ENCODE measurements at places on chromosomes 1 and 21. TPM values are rescaled to one million over a fixed set of nuclear protein-coding genes. Genes with fewer than 3 reads are reported as not detected.

The TEX38 gene
- 0.47 TPM for polyA plus RNA-seq

The WNT4 gene
- polyA plus RNA-seq, result 6.7 TPM

The NEXN gene
- 13.0 TPM for polyA plus RNA-seq

The TRIM17 gene
- polyA plus RNA-seq, result 8.5 TPM

The CELA2B gene
- 0.76 TPM for polyA plus RNA-seq

The P3R3URF gene
- polyA plus RNA-seq, result not detected

DNA sequence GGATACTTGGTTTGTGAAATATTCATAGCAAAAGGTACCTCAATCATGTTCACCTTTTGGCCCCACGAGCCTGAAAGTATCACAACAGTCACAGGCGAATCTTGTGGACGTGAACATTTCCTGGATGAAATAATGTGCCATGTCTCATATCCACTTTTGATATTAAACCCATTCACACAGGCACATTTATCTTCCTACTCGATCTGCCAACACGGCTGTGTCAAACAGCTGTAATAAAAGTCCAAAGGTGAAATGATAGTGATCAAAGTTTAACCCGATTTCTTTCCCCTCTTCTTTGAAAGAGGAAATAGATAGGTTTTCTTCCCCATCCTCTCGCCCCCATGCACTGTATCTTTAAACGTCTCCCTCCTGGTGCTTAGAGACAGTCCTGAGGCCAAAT lies 191.2 kb upstream of the PROX1 start:
- no peak for DNase-seq

- DNase-seq, result no peak
Observed at GRCh38 chr1:226584164-226584563, 35.6 kb downstream of the STUM start.

GRCh38 chr21:40936771-40937261 lies 89.9 kb upstream of the DSCAM start:
- DNase-seq, result no peak

- no peak for DNase-seq
Observed at GRCh38 chr1:226606311-226607267, 58.0 kb downstream of the STUM start.

DNA sequence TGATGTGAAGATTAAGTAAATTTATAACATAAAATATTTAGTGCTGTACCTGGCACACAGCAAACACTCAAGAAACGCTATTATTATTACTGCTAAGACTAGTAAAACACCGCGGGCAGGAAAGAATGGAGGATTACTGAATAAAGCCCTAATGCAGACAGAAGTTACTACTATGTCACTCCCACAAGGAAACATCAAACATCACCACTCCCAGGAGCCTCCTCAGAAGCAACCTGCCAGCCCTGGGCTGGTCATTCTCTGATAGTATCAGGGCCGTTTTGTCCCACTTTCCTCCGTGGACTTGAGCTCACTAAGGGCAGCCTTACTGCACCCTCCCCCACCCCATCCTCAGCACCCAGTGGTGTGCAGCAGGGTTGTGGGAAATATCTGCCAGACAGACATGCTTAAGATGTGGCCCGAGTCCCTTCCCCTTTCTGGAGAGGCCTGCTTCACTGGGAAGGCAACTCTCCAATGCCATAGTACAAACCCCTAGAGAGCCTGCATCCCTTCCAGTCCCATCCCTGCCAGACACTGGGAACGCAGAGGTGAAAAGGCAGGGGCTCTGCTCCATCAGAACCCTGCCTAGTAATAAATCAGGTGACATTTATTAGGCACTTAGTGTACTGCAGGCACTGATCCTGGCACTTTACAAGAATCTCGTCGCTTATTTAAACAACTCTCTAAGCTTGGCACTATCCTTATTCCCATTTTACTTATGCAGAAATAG lies 41.7 kb upstream of the ECE1 start:
- DNase-seq, result no peak

DNA sequence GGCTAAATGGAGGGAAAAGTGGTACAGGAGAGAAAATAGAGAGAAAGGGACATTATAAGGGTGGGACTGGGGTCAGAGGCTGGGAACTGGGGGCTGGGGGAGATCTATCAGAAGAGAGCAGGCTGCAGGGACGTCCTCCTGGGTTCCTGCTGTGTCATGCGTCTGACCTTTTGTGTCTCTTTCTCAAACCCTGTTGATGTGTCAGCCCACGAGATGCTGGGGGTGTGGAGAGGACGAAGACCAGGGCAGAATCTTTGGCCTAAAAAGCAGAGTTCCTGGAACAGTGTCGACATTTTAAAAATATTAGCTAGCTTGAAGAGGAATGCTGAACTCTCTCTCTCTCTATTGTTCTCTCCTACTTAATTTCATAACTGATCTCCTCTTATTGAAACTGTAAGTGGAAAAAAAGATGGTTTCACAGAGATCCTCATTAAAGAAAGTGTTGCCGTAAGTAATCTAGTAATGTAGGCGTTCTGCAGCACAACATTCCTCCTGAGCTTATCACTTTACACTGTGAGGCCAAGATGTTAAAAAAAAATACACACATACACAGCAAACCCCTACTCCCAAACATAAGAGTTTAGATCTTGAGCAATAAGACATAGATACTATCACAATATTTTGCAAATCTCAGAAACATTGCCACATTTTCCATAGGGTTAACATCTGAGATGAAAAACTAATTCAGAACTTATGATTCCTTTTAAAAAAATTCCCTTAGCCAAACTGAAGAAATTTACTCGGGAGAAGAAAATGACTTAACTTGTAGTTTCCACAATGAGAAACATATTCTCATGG lies 52.6 kb downstream of the RUNX1 start:
- DNase-seq, result no peak

DNA sequence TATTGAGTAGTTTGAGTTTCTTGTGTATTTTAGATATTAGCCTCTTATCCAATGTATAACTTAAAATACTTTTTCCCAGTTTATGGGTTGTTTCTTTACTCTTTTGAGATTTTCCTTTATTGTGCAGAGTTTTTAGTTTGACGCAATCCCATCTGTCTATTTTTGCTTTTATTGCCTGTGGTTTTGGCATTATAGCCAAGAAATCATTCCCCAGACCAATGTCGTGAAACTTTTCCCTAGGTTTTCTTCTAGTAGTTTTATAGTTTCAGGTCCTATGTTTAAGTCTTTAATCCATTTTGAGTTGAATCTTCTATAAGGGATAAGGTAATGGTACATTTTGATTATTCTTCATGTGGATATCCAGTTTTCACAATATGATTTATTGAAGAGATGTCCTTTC lies 87.6 kb downstream of the LEPR start:
- no peak for DNase-seq

- no peak for DNase-seq
Observed at GRCh38 chr1:35642471-35642955, 1.2 kb upstream of the PSMB2 start.

All from right renal pelvis (tissue), 4 donors.